ENCODE measurements at places on chromosomes 13 and 19.

GRCh38 chr19:49555600-49556411, 24.6 kb downstream of the NOSIP start:
- peak; percentile 82 for DNase-seq

DNA sequence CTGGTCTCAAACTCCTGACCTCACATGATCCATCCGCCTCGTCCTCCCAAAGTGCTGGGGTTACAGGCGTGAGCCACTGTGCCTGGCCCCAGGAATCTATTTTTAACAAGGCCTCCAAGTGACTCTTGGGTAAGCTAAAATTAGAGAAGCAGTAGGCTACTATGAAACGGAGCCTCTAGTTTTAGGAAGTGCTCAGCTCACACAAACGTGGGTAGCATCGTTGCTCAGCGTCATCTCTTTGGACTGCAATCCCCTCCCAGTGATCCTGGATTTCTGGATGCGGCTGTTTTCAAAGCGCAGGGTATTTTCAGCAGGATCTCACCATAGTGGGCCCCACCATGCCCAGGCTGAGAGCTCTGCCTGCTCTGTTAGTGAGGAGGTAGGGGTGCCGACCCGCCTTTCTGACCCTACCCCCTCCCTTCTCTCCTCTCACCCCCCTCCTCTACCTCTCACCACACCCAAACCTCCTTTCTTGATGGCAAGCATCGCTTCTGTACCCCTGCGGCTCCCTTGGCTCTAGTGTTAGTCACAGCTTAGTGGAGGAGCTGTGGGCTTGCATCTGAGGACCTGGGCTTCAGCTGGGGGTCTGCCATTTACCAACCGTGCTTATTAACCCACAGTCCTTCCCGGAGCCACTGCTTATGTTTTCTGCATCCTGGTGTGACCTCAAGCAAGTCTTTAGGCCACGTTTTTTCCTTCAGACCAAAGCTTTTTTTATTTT, 34.2 kb downstream of the GJA3 start:
- no peak for DNase-seq

- DNase-seq, result no peak
Observed at GRCh38 chr13:40772765-40773473, 1.9 kb upstream of the MRPS31 start.

- DNase-seq, result no peak
Observed at GRCh38 chr13:95650696-95651095, 6.2 kb upstream of the DZIP1 start.

DNA sequence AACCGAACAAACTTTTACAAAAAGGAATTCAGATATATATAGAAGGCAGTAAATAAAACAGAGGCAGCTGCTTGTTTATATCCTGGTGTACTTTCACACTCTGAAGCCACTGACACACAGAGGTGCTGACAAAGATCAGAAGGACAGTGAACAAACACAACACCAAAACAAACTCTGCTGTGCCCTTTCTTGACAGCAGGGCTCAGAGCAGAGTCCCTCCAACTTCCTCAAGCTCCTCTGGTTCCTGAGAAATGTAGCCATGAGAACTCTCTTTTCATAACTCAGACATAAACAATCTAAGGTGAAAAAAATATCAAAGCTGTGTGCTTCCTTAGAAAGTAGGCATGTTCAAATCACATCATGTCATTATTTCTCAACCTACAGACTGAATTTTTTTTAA, 1052.8 kb upstream of the SPRY2 start:
- DNase-seq, result peak; percentile 90

- no peak for DNase-seq
Observed at GRCh38 chr19:47102346-47103060, 11.1 kb downstream of the ZC3H4 start.

- DNase-seq, result no peak
Observed at GRCh38 chr19:10238172-10238783, 7.1 kb upstream of the S1PR2 start.

- no peak for DNase-seq
Observed at GRCh38 chr19:15292847-15293582, 39.3 kb downstream of the BRD4 start.
